ENCODE measurements at places on chromosomes 12 and 14.
A peak's percentile ranks its signal among the peaks of the same experiment; 100 is the strongest.

- H3K4me1 ChIP-seq = peaks cover 12% of the 10 kb centered on the region
- no peaks in the 10 kb centered on the region for H3K27me3 ChIP-seq
- H3K27ac ChIP-seq = no peak overlapping the region
- peak; percentile 34 for DNase-seq
- no peaks in the 10 kb centered on the region for H3K36me3 ChIP-seq
Measured at GRCh38 chr12:12441843-12442461, 85.1 kb downstream of the BORCS5 start.

DNA sequence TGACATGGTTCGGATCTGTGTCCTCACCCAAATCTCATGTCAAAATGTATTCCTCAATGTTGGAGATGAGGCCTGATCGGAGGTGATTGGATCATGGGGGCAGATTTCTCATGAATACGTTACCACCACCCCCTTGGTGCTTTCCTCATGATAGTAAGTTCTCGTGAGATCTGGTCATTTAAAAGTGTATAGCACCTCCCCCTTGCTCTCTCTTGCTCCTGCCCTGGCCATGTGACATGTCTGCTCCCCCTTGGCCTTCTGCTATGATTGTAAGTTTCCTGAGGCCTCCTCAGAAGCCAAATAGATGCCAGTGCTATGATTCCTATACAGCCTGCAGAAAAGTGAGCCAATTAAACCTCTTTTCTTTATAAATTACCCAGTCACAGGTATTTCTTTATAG is 7.1 kb downstream of the OR6C68 start:
- no peak for DNase-seq
- H3K27ac ChIP-seq = no peak overlapping the region
- no peaks in the 10 kb centered on the region for H3K4me1 ChIP-seq

DNA sequence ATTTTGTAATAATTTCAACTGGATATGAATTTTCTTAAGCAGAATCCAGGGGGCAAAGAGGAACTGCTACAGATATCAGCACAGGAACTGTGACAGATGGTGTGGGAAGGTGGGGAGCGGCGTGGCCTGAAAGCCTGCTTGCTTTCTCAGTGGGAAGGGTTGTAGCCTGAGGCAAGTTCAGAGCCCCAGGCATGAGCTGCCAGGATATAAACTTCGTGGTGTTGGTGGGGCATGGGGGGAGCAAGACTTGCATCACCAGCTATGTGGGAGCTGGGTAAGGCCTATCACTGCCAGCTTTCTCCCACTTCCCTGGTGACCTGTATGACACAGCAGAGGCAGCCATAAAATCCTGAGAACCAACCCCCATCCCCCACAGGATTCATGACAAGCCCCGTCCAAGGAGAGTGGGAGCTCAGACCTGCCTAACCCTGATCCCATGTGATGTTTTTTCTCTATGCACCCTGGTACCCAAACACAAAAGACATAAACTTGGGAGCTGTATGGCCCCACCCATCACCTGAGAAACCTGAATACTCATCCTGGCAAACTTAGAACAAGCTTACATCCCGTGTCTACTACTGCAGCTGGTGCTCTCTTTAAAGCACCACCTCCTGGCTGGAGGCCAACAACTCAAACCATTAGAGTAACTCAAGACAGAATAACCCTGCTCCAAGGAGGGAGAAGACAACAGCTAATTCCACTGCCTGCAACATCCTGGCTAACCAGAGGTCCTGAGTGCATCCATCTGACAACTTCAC is 16.5 kb downstream of the CLEC1A start:
- H3K4me1 ChIP-seq = no peaks in the 10 kb centered on the region
- DNase-seq = no peak
- H3K27ac ChIP-seq = no peak overlapping the region
- peaks cover 12% of the 10 kb centered on the region for H3K27me3 ChIP-seq
- no peaks in the 10 kb centered on the region for H3K36me3 ChIP-seq

DNA sequence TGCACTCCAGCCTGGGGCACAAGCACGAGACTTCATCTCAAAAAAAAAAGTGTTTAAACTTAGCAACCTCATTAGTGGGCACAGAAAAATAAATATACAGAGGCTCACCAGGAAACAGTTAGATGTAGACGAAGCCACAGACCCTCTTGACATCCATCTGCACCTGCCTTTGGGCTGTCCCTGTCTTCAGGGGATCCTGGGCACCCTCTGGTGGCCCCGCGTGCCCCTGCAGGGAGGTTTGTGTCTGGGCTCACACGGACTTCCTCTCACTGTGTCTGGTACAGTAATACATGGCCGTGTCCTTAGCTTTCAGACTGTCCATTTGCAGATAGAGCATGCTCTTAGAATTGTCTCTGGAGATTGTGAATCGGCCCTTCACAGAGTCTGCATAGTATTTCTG is 916.5 kb downstream of the TMEM121 start:
- DNase-seq = peak; percentile 94
- no peak overlapping the region for H3K4me3 ChIP-seq
- peaks cover 19% of the 10 kb centered on the region for H3K36me3 ChIP-seq
- no peaks in the 10 kb centered on the region for H3K27me3 ChIP-seq
- H3K4me1 ChIP-seq = peaks cover 40% of the 10 kb centered on the region

GRCh38 chr14:89364316-89364715 is 52.7 kb downstream of the FOXN3 start:
- H3K4me1 ChIP-seq = peaks cover 27% of the 10 kb centered on the region
- H3K27me3 ChIP-seq = no peaks in the 10 kb centered on the region
- no peak for DNase-seq
- no peak overlapping the region for H3K4me3 ChIP-seq
- H3K36me3 ChIP-seq = peaks cover 5% of the 10 kb centered on the region

DNA sequence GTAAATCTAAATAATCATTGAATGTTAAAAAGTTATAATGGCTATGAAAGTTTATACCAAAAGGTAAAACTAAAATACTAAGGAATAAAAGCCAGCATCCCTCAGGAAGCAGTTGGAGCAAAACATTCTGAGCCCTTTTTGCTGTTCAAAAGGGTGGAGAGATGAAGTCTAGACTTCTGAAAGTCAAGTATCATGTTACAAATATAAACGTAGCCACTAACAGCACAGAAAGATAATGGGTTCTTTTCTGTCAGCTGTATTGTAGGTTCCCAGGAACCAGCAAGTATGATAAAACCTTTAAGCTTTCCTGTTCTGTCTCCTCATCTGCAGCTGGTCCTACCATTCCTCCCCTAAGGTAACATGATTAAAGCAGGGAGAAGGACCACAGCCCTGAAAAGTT is 16.4 kb upstream of the PLD4 start:
- peaks cover 4% of the 10 kb centered on the region for H3K27me3 ChIP-seq
- H3K27ac ChIP-seq = no peak overlapping the region
- no peaks in the 10 kb centered on the region for H3K4me1 ChIP-seq
- no peaks in the 10 kb centered on the region for H3K36me3 ChIP-seq

Data from DND-41 (cell line).